ENCODE measurements at places on chromosomes 6 and 20.

DNA sequence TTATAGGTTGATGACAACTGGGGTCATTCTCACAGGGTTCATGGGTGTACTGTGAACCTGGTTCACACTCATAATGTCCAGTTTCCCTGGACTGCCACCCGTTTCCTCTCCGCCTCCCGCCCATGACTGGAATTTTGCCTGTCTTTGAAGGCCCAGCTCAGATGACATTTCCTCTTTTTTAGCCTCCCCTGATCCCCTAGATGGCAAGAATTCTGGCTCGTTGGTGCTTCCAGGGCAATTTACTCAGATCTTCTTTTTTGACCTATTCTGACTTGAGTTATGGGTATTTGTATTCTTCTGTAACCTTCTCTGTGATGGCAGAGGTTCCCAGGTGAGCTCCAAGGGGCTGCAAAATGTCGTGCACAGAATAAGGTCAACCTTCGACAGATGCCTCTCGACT is 5.7 kb upstream of the CITED2 start:
- no peak for DNase-seq

DNA sequence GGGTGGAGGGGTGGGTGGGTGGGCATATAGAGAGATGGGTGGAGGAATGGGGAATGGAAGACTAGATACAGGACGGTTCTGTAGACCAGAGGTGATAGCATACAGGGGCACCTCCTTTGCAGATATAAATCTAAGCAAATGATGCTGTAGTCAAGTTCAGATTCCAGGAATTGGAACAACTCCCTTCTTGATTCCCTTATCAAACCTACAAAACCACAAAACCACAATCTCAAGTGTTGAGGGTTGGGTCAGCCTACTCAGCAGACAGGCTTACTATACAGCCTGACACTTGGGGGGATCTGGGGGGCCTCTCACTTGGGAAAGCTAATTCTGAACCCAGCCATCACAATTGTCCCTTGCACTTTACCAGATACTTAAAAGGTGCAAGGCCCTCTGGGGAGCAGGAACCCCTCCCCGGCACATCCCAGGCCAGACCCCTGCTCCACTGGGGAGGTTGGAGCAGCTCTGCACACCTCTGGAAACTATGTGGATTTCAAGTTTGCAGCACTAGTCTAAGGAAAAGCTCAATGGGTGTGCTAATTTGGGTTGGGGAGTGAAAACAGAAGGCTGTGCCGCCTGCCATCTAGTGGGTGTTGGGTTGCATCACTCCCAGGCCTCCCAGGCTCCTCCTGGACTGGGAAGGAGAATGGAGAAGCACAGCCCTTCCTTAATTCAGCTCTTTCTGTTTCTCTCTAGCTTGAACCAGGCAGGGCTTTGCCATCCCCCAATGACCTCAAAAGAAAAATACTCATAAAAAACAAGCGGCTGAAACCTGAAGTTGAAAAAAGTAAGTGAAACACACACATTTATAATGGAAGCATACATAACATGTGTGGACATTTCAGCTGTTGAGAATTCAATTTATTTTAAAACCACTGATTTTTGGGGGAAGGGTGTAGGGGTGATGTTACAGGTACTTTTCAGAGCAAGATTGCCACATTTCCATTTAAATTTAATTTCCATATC is 121.2 kb upstream of the LAMP5 start:
- no peak for DNase-seq

DNA sequence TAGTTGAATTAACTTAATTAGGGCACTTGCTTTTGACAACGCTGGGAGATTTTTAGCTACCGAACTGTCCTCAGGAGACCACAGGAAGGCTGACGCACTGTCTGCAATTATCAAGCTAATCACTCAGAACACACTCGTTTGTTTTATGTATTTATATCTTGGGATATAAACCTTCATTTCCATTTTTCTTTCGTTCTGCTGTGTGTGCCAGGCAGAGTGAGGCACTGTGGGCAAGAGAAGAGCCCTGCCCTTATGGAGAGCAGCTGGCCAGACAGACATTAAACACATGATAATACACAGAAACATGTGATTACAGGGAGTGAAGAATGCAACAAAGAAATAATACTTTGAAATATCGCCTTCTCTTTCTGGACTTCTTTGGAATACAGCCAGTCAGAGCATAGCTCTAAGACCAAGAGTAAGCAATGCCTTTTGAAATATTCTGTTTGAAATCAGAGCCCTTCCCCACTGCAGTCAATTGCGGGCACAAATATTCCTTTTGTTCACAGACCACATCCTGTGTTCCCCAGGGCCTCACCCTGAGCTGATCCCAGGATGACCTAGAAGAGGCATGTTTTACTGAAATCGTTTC is 96.8 kb downstream of the ANKRD60 start:
- DNase-seq = no peak

DNA sequence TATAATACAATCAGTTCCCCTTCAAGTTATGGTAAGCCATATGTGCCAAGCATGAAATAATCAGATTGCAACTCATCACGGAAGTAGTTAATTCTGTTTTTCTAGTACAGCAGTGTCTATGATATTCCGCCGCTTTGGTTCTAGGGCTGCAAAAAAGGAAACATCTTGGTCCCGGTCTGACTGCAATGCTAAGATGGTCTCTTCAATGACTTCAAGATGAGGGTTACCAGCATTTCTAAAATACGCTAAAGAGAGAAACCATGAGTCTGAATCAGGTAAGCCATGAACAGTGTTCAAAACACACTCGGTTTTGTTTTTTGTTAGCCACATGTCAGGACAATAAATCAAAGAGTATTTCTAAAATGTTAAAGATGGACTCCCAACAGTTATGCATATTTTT is 3.2 kb upstream of the ANKRD60 start:
- DNase-seq = no peak

- DNase-seq = no peak
Observed at GRCh38 chr6:126716826-126717509, 377.1 kb downstream of the CENPW start.

DNA sequence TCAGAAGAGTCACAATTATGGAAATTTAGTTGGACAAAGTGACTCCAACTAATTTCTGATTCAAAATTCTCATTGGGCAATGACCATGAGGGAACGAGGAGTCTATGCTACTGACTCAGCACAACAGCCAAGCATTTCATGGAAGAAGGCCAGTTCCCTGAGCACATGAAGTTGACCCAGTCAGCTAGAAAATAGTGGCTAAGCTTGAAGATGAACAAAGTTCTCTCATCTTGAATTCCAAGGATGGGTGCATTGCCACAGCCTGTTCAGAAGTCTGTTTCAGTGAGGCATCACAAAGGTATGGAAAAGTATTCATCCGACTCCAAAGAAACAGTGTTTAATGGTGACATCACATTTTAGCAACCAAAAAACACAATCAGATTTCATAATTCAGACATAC is 676.9 kb downstream of the HACE1 start:
- no peak for DNase-seq
